ENCODE measurements at places on chromosomes 7 and 10. TPM values are rescaled to one million over a fixed set of nuclear protein-coding genes. Genes with fewer than 3 reads are reported as not detected.

GNG11 gene
- 14.8 TPM for total RNA-seq

GNGT1 gene
- not detected for total RNA-seq

METTL27 gene
- 1.5 TPM for total RNA-seq

MRC1 gene
- 0.29 TPM for total RNA-seq

DNA sequence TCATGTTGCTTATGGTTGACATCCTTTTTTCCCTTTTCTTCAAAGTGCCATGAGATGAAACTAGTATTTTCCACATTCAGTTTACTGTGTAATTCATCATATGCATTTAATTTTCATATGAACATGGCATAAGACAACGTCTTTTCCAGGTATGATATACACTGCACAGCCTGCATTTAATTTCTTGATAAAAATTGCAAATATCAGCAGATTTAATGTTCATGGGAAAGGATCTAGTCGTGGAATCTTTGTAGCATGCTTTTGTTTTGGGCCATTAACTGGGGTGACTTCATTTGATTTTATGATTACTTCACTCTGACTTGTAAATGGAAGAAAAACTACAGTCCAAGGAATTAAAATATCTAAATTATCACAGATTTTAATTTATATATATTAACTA is 837.3 kb downstream of the IPMK start:
- no peak for DNase-seq
